ENCODE measurements at places on chromosomes 5 and 9.

GRCh38 chr5:73151766-73152410, 21.1 kb upstream of the TMEM174 start:
- DNase-seq, result no peak

GRCh38 chr9:30060976-30061375, 2323.5 kb upstream of the ACO1 start:
- no peak for DNase-seq

DNA sequence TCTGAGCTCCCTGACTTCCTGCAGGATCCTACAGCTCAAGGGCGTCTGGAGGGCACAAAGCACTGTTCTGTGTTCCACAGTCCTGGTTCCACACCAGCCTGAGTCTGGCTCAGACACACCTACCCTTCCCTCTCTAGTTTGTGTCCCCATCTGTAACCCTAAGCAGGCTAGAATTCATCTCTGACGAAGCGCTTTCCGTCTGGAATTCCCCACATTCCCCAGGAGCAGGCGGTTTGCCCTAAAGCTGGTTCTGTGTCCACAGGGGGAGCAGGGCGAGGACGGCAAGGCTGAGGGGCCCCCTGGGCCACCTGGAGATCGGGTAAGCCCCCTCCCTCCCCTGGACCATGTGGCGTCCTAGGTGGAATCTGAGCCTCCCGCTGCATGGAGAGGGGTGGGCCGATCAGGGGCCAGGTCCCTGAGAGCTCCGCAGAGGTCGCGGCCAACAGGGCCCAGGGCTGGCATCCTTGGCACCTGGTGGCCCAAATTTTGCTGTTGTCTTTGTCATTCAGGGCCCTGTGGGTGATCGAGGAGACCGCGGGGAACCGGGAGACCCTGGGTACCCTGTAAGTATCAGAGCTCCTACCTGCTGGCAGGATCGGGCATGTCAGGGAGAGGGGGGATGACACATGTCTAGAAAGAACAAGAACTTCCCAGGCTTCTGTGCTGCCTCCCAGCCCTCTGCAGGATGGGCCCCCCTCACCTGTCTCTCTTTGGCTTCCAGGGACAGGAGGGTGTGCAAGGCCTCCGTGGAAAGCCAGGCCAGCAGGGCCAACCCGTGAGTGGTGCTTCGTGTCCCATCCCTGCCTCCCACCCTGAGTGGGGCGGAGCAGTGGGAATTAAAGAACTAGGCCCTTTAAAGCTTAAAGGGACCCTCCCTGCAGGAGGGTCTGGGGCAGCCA, 34.5 kb upstream of the ORM1 start:
- no peak for DNase-seq

DNA sequence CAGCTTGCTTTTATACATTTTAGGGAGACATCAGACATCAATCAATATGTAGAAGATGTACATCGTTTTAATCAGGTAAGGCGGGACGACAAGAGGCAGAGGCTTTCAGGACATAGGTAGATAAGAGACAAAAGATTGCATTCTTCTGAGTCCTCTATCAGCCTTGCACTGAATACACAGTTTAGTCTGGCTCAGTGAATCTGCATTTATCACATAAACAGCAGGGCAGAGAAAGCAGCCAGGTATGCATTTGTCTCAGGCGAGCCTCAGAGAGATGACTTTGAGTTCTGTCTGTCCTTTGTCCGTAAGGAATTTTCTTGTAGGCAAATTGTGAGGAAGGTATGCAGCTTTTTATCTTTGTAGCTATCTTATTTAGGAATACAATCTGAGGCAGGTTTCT, 202.8 kb upstream of the TAS2R1 start:
- DNase-seq, result no peak

- DNase-seq, result no peak
These were observed 444.3 kb upstream of the PIK3R1 start for GRCh38 chr5:67771221-67771620.

- DNase-seq, result no peak
These were observed 269.2 kb upstream of the TNC start for GRCh38 chr9:115386963-115387770.

DNA sequence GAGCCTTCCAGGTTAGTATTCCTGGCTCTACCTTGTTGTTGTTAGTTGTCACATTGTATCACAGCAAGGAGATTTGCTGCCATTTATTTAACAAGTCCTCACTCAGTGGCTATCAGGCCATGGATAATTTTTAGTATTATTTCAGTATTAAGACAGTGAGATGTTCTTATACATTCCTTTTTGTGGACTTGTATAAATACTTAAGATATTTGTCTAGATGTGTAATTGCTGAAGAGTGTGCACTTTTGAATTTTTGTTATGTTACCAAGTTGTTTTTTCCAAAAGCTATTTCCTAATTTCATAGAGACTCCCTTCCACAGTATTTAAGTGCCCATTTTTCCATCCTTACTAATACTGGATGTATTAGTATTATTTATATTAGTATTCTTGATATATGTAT, 22.0 kb downstream of the SLC36A1 start:
- no peak for DNase-seq

DNA sequence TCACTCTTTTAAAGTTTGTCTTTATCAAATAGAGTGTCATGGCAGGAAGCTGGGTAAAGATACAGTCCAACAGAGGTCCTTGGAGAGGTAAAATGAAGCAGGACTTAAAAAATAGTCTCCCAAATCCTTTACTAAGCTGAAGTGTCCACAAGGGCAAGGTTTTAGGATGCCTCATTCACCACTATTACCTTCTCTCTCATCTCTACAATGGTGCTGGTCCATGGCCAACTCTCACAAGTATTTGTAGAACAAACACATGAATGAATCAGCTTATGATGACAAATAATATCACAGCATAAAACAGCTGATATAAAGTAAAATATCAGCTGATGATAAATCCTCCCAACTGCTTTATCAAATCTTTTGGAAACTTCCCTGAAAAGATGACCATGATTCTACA, 162.3 kb upstream of the ZNF462 start:
- DNase-seq, result no peak

GRCh38 chr9:130421802-130422276, 22.9 kb upstream of the ASS1 start:
- DNase-seq, result no peak

DNA sequence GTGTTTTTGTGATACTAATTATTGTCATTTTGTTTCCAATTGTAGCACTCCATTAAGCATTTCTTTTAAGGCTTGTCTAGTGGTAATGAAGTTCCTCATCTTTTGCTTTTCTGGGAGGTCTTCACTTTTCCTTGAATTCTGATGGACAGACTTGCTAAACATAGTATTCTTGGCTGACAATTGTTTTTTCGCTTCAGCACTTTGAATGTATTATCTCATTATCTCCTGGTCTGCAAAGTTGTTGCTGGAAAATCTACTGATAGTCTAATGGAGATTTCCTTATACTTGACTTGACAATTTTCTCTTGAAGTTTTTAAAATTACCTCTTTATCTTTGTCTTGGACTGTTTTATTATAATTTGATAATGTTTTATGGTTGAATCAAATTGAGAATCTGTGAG, 147.5 kb downstream of the FAM174A start:
- DNase-seq, result no peak

GRCh38 chr9:122883125-122883524, 22.0 kb downstream of the RC3H2 start:
- DNase-seq, result no peak

DNA sequence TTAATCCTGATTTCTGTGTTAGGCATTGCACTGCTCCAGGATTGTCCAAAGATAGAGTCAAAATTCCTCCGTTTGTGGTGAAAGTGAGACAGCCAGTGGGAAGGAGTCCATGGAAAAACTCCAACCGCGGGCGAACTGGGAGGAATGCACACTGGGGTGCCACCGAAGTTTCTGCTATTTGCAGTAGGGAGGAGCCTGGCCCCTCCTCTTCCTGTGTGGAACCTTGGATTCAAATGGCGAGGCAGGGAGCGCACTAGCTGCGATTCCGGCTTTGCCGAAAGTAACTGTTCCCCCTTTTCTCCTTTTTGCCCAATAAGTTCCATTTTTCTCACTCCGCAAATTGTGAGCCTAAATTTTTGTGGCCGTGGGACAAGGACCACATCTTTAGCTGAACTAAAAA, 9.3 kb downstream of the BAAT start:
- no peak for DNase-seq

DNA sequence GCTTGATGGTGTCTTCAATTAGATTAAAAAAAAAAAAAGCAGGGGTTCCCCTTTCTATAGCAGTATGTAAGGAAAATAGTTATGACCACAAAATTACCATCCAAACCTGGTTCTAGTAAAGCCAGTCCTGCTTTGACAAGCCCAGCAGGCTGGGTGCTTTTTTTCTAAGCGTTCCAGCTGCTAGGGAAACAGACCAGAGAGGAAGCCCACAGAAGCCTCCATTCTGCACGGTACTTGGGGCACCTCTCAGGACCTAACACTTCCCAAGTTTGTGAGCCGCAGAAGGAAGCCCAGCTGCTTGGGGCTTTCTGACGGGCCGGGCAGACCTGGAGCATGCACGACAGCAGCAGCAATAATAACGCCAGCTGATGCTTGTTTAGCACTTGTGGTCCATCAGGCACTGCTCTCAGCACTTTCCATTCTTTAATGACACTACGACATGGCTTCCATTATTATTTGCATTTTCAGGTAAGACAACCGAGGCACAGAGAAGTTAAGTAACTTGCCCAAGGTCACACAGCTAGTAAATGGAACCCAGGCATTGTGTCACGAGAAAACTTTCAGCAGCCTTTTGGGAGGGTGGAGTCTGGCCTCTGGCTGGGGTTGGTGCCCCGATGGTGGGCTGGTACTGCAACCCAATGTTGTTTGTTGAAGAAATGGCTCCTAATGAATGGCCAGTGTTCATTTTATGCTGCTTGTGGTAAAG, 15.4 kb downstream of the LMX1B start:
- DNase-seq, result no peak

GRCh38 chr9:129551393-129551973, 69.4 kb downstream of the C9orf50 start:
- DNase-seq, result no peak

- DNase-seq, result no peak
These were observed 228.7 kb downstream of the NTRK2 start for GRCh38 chr9:84898188-84898587.

- DNase-seq, result no peak
These were observed 480.6 kb downstream of the NR2F1-AS1 start for GRCh38 chr5:93100428-93100827.

DNA sequence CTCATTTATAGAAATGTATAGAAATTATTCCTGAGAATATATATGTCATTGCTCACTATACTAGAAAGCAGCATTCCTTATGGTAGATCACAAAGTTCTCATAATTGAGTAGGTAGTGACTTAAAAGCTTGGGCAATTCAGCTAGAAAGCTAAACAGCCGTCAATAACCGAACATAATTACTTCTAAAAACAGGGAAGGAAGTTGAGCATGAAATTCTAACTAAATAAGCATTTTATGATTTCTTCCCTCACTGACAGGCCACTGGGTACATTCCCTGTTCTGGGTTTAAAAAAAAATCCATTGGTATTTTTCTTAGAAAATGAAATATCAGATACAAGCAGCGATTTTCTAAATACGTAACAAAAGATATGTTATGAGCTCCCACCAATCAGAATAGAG, 91.1 kb upstream of the DAB2 start:
- no peak for DNase-seq

DNA sequence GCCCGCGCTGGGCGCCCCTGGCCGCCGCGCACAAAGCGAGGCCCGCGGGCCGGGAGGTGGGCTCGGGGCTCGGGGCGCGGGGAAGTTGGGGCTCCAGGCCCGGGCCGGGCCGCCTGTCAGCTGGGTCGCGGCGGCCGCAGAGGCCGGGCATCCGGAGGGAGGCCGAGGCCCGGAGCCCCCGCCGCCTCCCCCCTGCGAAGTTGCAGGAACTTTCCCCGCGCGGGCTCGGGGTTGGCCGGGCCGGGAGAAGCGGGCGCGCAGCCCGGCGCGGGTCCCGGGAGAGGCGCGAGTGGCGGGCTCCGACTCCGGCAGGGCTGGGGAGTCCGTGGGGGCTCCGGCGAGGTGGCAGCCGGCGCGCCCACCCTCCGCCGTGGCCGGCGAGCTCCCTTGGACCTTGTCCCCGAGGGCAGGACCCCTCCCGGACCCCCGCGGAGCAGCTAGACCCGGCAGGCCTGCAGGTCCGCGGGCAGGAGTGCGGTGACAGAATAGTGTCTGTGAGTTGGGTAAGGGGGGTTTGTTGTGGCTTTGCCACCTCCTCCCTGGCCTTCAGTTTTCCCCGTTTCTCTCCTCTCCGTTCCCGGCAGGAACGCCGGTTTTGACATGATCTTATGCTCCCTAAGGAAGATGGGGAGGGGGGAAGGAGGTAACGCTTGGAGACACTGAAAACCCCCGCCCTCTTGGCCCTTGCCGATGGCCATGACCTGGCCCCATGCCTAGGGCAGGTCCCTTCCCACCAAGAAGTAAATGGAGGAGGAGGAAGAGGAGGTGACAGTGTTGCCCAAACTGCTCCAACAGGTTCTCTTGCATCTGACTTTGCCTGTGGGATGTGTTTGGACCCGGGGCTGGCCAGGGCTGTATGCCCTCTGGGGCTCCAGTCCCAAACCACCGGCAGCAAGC, 942 bp downstream of the PHF2 start:
- no peak for DNase-seq

- no peak for DNase-seq
These were observed 76.2 kb upstream of the CHD1 start for GRCh38 chr5:99004960-99005359.

DNA sequence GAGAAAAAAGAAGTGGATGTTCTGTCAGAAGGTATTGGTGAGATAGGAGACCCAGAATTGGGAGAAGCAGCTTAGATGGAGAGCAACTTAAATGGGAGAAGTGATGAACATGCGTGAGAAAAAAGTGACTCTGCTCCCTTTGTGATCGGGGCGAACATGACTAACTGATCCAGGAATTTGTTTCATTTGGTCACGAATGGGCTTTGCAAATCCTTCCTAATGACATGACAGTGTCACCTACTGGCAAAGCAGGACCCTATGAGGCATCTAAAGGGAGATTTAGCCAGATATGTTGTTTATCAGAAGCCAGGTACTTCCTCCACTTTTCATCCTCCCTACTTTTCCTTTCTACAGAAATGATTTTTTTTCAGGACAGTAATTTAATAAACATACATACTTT, 787.4 kb upstream of the RGMB start:
- no peak for DNase-seq

DNA sequence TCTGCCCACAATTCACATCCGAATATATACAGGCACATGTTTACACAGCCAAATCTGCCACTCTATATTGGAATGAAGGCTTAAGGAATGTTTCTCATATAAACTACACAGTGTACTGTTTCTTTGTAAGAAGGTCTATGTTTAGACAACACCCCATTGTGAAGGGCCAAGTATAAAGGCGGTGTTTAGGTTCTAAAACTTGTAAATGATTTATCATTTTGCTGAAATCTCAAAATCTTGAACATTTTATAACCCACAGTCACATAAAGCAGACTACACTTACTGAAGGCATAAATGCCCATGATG, 94.0 kb downstream of the ZNF608 start:
- DNase-seq, result no peak

- DNase-seq, result no peak
These were observed 177.2 kb upstream of the PITX1 start for GRCh38 chr5:135211083-135211790.

DNA sequence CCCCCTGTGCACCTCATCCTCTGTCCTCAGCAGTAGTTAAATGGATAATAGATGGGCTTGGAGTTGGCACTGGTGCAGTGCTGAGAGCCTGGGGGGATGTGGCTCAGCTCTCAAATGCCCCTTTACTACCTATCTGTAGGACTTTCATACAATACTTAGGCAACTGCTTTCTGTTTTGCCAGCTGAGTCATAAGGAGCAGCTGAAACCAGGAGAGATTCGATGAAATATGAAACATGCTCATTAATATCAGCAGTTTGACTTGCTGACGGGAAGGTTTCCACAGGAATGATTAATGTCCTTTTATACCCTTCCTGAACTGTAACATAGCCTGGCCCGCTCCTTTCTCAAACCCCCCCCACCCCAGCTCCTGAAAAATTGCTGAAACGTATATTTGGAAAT, 142.6 kb downstream of the SAXO1 start:
- DNase-seq, result no peak

GRCh38 chr9:133140174-133140505, 19.1 kb upstream of the RALGDS start:
- no peak for DNase-seq

All from stimulated activated CD8-positive, alpha-beta memory T cell treated with anti-CD3 and anti-CD28 coated beads, Interleukin-12 subunit alpha, Interleukin-12 subunit beta, amount 100 ng/mL, for 1 hour (primary cell).